ENCODE measurements at places on chromosomes 5 and 9.

- DNase-seq, result no peak
Observed at GRCh38 chr5:177421062-177421798, 5.2 kb upstream of the GRK6 start.

GRCh38 chr5:137491121-137491520 is 8.0 kb downstream of the SPOCK1 start:
- no peak for DNase-seq

GRCh38 chr9:113590991-113591898 is 127.7 kb downstream of the RGS3 start:
- no peak for DNase-seq

- no peak for DNase-seq
Observed at GRCh38 chr5:36908544-36909260, 32.1 kb downstream of the NIPBL start.

DNA sequence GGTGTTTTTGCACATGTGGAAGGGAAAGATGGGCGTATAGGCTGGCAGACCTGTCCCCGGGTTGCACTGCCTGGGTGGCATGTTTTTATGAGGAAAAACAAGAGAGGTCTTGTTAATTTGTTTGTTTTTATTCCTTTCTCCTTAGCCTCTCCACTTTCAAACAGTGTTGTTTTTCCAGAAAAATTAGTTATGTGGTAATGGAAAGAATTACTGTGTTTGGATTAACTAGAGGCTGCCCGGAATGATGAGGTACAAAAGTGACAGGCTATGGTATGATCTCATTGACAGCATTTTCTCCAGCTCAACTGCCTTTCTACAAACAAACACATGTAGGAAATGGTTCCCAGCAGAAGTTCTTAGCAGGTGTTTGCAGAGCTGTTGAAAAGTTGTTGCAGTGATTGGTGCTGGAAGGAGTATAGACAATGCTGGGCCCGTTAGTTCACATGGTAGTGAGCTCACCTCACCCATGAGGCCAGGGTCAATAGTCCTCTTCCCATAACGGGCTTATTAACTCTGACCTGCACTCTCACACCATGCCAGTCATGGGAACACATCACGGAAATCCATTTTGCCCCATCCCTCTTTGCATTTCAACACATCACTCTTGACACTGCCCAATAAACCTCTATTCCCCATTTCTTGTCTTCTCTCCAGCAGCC is 111.3 kb upstream of the SAP30L start:
- no peak for DNase-seq

DNA sequence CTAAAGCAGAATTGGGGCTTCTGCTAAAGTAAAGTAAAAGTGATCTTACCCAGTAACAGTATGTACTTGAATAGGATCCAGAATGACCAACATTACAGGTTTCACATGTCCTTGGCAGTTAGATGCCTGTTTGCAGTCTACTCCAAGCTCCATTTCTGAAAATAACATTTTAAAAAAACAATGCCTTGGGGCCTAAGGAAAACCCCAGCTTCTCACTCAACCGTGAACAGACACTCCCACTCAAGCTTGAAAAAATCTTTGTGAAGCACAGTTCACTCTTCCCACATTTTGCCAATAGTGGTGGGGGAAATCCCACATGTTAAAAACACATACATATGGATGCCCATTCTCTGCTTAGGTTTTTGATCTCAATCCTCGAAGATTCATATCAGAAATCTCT is 304.1 kb downstream of the ARRDC3 start:
- no peak for DNase-seq
